Right lobe of liver (tissue), 6 donors: ENCODE measurements at places on chromosomes 2 and 18.

DNA sequence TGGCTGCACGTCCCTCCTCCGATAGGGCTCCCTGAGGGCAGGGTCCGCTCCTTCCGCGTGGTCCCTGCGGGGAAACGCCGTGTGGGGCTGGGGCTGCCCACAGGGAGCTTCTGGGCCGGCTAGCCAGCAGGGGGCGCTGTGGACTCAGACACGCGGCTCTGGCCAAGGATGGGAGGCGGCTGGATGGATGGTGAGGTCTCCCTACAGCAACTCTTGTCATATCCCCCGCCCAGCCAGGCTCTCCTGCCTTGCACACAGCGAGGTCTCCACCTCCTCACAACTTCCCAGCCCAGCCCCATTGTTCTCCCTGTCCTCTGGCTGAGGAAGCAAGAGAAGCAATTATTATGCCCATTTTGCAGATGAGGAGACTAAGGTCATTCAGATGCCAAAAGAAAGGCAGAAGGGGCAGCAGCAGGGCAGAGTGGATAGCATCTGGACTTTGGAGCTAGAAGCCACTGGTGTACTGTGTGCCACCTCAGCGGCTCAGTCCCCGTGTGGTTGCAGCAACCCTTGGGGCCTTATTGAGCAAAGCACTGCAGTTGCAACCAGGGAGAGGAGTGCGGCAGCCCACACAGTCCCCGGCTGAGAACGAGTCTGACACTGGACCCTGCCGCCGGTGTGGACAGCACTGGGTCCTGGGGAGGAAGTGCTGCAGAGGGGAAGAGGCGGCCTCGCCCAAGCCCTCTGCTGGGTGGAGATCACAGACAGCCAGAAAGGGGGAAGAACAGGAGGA is 99.0 kb downstream of the ZFP36L2 start:
- peak overlapping the region; percentile 32 for H3K27ac ChIP-seq
- H3K4me1 ChIP-seq: no peaks in the 10 kb centered on the region
- H3K27me3 ChIP-seq: no peaks in the 10 kb centered on the region
- H3K4me3 ChIP-seq: no peak overlapping the region
- H3K36me3 ChIP-seq: no peaks in the 10 kb centered on the region
- DNase-seq: peak; percentile 81

GRCh38 chr18:23114911-23115310 is 20.4 kb upstream of the CABLES1 start:
- no peaks in the 10 kb centered on the region for H3K27me3 ChIP-seq
- H3K4me3 ChIP-seq: no peak overlapping the region
- H3K36me3 ChIP-seq: no peaks in the 10 kb centered on the region
- no peak for DNase-seq
- H3K4me1 ChIP-seq: peaks cover 22% of the 10 kb centered on the region

DNA sequence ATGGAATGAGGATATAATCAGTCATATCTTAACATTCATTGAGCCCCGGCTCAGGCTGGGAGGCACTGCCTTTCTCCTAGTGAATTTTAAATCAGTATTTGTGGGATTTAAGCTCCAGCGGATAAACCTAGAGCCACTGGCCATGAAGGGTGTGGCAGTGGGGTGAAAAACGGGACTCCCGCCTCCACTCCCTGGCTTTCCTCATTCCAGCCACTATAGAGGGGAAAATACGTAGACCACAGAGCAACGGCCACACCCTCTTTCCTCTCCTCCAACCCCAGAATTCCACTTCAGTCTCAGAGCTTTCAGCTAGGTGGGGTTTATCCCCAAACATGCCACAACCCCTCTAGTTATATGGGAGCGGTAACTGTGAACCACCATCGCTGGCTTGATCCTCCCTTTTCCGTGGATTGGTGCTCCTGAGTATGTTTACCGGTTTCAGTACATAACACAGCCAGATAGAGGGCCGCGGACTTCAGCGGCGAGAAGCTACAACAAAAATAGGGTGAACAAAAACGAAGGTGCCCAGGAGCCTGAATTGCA is 70.6 kb upstream of the ITGB6 start:
- H3K27ac ChIP-seq: peak overlapping the region; percentile 60
- no peaks in the 10 kb centered on the region for H3K27me3 ChIP-seq
- no peak for DNase-seq
- no peaks in the 10 kb centered on the region for H3K36me3 ChIP-seq
- H3K4me3 ChIP-seq: peak overlapping the region; percentile 52

DNA sequence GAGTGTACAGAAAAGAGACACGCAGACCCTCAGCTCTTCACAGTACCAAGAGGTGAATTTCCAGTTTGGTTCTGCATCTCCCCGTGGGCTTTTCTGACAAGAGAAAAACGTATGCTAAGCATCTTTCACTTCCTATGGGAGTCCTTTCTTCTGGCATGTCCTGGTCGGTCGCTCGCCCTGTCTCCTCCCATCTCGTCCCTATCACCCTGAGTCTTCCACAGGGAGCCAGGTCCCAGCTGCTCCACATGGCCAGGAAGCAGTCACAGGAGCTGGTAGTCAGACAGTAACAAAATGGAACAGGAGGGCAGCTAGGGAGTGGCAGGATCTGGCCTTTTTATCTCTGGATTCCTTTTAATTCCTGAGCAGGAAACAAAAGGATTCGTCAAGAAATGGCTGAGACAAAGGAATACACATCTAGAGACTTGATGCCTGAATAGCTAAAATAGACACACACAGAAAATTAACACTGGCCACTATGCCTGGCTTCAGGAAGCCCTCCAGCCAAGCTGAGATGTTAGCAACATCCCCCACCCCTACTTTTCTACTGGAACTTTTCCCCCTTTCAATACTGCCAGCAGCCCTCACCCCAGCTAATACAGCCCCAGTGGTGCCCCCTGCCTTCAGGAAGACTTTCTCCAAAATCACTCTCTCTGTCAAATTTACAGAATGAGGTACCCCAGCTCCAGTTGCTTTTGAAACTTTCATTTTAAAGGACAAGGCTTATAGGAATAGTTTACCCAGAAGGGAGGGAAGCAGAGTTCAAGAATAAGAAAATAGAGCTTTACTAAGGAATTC is 136.1 kb downstream of the DNER start:
- H3K4me3 ChIP-seq: no peak overlapping the region
- H3K4me1 ChIP-seq: no peaks in the 10 kb centered on the region

DNA sequence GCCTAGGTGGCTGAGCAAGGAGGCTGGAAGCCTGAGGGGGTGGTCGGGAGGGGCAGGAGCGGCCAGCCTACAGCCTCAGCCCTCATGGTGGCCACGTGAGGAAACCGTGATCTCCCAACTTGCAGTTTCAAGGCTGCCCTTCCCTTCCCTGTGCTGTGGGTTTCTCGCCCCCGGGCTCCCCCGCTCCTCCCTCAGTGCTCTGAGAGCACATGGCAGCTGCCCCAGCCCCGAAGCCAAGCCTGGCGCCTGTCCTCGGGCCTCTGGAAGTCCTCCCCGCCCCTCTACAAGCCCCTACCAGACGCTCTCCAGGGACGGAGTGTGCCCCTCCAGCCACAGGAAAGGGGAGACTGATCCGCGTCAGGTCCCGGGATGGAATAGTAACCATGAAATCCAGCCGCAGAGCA is 586 bp upstream of the ANKRD23 start:
- no peaks in the 10 kb centered on the region for H3K36me3 ChIP-seq
- H3K4me3 ChIP-seq: no peak overlapping the region
- no peak for DNase-seq

GRCh38 chr2:30259827-30260679 is 28.7 kb downstream of the LBH start:
- no peaks in the 10 kb centered on the region for H3K36me3 ChIP-seq
- no peak overlapping the region for H3K27ac ChIP-seq
- no peaks in the 10 kb centered on the region for H3K4me1 ChIP-seq
- H3K27me3 ChIP-seq: no peaks in the 10 kb centered on the region
- DNase-seq: no peak

- no peaks in the 10 kb centered on the region for H3K4me1 ChIP-seq
- H3K27ac ChIP-seq: no peak overlapping the region
- H3K27me3 ChIP-seq: no peaks in the 10 kb centered on the region
- H3K36me3 ChIP-seq: no peaks in the 10 kb centered on the region
Observed at GRCh38 chr2:128380961-128381938, 62.6 kb upstream of the HS6ST1 start.
